ENCODE measurements at places on chromosomes 5 and 9.

GRCh38 chr5:45417285-45417998, 278.7 kb downstream of the HCN1 start:
- no peak for DNase-seq

DNA sequence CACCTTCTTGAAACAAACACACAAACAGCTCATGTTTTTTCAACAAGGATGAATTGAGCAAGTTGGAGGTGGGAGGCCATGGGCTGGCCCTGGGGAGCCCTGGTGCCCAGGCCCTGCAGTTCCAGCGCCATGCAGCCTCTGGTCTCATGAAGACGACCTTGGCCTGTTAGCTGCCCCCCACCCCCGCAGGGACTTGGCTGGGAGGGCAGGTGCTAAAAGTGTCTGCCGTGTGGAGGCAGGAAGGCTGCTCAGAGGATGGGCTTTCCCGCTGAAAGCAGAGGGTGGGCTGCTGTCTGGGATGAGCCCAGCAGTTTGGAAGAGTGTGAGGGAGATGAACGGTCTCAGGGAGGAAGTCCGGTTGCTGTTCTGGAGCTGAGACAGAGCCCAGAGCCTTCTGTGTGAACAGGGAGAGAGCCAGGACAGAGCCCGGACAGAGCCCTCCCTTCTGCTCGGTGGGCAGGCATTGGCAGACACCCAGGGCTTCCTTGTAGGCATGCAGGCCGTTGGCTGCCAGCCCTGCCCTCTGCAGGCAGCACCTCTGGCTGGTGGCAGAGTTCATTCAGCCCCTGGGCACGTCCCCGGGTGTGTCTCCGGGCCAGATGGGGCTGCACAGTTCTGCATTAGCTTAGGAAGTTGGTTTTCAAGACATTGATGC, 18.7 kb downstream of the ROPN1L start:
- no peak for DNase-seq

DNA sequence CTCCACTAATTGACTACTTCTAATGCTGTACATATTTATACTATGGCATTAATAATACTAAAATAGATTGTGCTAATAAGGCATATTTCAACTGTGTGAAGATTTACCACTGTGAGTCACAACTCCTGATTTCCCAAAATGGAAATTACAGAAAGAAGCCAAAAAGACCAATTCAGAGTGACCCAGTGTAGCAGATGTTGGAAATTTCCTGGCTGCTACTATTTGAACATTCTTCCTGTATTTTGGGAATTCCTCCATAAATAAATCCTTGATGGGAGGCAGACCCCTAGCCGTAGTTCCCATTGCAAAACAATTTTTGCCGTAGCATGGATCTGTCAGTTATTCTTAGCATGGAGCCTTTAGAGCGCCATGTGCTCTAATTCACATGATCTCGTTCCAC, 11.4 kb upstream of the PRUNE2 start:
- peak; percentile 20 for DNase-seq

- no peak for DNase-seq
These were observed 113.0 kb downstream of the APBA1 start for GRCh38 chr9:69559126-69559525.

DNA sequence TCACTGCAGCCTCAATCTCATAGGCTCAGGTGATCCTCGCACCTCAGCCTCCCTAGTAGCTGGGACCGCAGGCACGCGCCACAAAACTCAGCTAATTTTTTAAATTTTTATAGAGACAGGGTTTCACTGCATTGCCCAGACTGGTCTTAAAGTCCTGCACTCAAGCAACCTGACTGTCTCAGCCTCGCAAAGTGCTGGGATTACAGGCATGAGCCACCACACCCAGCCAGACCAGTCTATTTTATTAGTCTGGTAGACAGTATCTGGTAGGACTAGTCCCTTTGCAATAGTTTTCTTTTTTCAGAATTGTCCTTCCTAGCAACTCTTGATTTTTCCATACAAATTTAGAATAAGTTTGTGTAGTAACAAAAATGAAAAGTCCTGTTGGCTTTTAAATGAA, 14.1 kb upstream of the GPR150 start:
- no peak for DNase-seq

GRCh38 chr9:14437354-14438231, 123.7 kb upstream of the NFIB start:
- DNase-seq: no peak

DNA sequence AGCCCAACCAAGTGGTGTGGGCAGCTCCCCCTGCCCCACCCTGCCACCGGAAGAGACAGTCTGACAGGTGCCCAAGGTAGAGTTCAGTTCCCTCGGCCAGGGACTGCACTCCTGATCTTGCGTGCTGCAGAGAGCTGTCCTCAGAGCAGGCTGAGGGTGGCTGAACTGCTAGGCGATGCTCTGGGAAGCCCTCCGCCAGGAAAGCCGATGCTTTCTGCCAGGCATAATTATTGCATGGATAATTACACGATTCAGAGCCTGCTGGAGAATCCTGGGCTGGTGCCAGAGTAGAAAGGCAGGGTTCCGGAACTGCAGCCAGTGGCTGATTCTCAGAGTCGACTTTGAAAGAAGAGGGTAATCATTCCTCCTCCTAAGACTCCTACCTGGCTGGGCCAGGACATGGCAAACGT, 19.3 kb downstream of the KCNIP1 start:
- DNase-seq: no peak

GRCh38 chr9:21995666-21996398, 1.2 kb downstream of the CDKN2B-AS1 start:
- DNase-seq: peak; percentile 41

DNA sequence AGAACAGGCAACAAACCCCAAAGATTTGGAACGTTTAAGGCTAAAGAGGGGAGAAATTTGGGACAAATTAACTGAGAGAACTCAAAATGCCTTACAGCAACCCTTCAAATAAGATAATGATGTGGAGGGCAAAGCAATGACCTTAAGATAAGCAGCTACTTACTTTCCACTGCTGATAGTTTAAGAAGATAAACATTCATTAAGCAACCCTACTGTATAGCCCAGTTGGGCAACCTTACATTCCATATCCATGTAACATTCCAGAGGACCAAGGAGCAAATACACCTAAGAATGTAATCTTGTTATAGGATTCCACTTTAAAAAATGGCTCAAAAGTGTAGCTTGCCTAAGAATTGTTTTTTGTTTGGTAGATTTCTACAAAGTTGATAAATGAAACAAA, 14.8 kb downstream of the ETF1 start:
- no peak for DNase-seq

DNA sequence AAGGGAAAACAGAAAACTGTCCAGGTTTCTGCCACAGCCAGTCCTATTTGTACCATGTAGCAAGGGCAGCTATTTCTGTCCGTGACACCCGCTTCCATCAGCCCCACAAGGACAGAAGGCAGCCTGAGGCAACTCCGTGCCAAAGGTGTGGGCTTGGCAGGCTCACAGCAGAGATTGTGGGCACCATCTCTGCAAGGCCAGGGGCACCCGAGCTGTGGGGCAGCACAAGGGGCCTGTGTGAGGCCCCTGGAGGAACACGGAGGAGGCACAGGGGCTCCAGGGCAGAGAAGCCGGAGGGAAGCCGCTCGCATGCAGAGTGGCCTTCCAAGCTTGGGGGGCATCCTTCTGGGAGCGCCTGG, 43.5 kb downstream of the COL23A1 start:
- no peak for DNase-seq

- DNase-seq: no peak
These were observed 20.1 kb downstream of the LHFPL2 start for GRCh38 chr5:78628270-78628992.

- peak; percentile 94 for DNase-seq
These were observed 42.9 kb upstream of the TRIM32 start for GRCh38 chr9:116644091-116644688.

- no peak for DNase-seq
These were observed 38.7 kb upstream of the SEMA4D start for GRCh38 chr9:89536600-89536999.

- no peak for DNase-seq
These were observed 268.3 kb upstream of the ACTBL2 start for GRCh38 chr5:57750891-57751290.
